Esophagus squamous epithelium (tissue), 5 donors: ENCODE measurements at places on chromosomes 2 and 18. TPM values are rescaled to one million over a fixed set of nuclear protein-coding genes. Genes with fewer than 3 reads are reported as not detected.

TSGA10 gene
- total RNA-seq: 12.1 TPM

C2orf72 gene
- 1.1 TPM for total RNA-seq

ST8SIA5 gene
- not detected for total RNA-seq

CDH20 gene
- not detected for total RNA-seq

RBKS gene
- total RNA-seq: 1.7 TPM

LONRF2 gene
- total RNA-seq: 0.42 TPM

UGT1A8 gene
- total RNA-seq: 0.35 TPM

RSAD2 gene
- 1.1 TPM for total RNA-seq

DNAH6 gene
- 0.06 TPM for total RNA-seq

CNTNAP5 gene
- not detected for total RNA-seq

SULT1C4 gene
- not detected for total RNA-seq

SERPINB4 gene
- 543 TPM for total RNA-seq

GAL3ST2 gene
- not detected for total RNA-seq

ATIC gene
- total RNA-seq: 42.7 TPM

QPCT gene
- 13.7 TPM for total RNA-seq
